ENCODE measurements at places on chromosomes 12 and 14.

DNA sequence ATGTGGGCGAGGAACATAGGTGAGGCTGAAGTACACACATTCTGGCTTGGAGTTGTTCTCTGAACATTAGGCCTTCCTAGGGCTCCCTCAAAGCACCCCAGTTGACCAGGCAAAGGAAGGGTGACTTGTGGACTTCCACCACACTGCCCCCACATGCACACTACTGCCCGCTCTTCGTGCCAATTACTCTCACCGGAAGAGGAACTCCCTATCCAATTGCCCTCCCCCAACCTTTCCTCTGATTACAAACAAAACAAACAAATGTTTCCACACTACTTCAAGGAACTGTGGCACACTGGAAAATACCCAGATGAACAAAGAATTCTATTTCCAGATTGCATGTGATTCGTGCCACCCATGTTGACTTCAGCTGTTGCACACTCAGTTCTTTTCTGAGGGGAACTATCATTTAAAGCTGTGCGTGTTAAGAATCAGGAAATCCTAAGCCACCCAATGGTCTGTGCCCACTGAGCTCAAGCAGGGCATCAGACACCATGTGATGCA is 139.3 kb downstream of the SSPN start:
- DNase-seq = no peak

GRCh38 chr14:56794557-56795283 is 15.6 kb downstream of the OTX2 start:
- DNase-seq = no peak

- no peak for DNase-seq
These were observed 225.8 kb downstream of the C12orf42 start for GRCh38 chr12:103269946-103270345.

- DNase-seq = no peak
These were observed 3.1 kb downstream of the CACNA2D4 start for GRCh38 chr12:1915082-1915968.

- DNase-seq = no peak
These were observed 196.5 kb downstream of the DUSP6 start for GRCh38 chr12:89155826-89156225.

GRCh38 chr14:58476320-58476719 is 48.8 kb downstream of the KIAA0586 start:
- DNase-seq = no peak

- DNase-seq = peak; percentile 67
These were observed 57.9 kb downstream of the ANO6 start for GRCh38 chr12:45273717-45274271.

- DNase-seq = no peak
These were observed 137.7 kb downstream of the MON2 start for GRCh38 chr12:62604373-62604772.

GRCh38 chr12:51669271-51669670 is 78.2 kb downstream of the SCN8A start:
- DNase-seq = no peak

DNA sequence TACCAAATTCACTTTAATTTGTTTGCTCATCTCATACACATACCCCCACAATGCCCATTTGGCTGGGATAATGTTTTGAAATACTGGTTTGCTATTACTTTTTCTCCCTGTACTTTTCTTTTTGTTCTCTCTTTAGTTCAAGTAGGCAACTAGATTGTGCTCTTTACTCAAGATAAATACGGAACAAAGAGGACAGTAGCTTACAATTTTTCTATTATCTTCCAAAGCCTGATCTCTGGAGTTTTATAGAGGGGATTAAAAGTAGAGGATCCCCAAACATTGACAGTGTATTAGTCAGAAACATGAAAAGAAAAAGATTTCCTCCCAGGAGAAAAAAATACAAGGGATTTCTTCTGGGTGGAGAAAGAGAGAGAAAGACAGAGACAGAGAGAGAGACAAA is 102.1 kb upstream of the FSCB start:
- no peak for DNase-seq

GRCh38 chr14:50998612-50999011 is 54.3 kb upstream of the PYGL start:
- DNase-seq = no peak

DNA sequence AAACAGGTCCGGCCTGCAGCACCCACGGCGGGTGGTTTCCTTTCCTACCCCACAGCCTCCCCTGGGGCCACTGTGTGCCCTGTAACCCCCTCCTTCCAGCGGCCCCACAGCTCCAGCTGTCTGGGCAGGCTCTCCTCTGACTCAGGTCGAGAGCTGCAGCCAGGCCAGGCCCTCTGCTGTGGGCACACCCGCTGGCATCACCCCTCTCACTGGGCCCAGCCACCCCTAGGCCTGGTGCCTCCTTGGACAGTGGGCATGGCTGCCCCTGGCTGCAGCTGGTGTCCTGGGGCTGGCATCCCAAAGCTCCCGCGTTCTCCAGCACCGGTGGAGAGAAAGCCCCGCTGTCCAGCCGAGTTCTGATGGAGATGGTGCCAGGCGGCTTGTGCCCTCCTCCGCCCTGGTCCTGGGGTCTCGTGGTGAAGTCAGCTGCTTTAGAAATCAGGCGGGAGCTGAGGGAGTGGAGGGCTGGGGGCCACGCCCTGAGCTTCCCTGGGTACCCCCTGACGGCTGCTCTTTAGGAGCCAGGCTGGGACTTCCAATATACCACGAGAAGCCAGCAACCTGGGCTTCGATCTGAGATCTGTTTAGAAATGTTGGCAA is 114.9 kb downstream of the KIF26A start:
- no peak for DNase-seq

DNA sequence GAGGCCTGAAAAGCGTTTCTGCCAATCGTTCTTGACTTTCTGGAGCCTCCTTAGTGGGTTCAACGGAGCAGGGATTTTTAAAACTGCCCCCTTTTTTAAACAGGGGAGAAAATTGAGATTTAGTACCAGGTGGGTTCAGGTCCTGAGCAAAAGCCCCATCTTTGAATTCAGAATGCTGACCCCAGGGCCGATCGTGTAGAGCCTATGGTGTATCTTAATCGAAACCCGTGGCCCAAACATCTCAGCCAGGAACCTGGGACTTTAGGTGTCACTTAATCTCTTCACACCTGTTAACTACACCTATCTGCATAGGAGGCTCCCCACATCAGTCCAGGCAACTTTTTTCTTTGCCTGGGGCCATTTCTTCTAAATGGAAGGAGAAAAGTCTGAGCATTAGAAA is 6.4 kb upstream of the TBX5 start:
- no peak for DNase-seq

GRCh38 chr12:79688376-79689060 is 2.2 kb downstream of the PAWR start:
- no peak for DNase-seq

GRCh38 chr14:87990682-87991081 is 2.3 kb downstream of the GALC start:
- DNase-seq = no peak

- no peak for DNase-seq
These were observed 199.5 kb upstream of the CAND1 start for GRCh38 chr12:67069451-67070306.

DNA sequence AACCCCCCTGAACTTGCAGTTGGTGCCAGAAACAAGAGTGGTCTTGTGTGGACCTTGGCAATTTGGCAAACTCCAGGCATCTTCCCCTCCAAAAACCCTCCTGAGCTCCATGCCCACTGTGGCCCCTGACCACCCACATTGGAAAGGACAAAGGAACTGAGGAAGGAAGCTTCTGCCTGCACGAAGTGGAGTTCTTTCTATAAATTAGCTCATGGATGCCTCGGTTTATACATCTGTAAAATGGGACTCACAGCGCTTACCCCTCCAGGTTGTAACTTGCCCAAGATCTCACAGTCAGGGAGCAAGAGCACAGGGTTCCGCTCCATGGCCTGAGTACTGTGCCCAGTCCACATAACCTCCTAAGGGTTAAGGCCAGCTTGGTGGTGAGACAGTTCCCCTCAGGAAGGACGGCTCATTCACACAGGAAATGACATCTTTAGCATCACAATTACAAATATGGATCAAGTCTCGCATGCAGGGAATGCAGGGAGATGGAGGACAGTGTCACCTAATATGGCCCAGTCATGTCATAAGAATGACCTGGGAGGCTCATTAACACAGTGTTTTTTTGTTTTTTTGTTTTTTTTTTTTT is 66.6 kb downstream of the CLMN start:
- DNase-seq = no peak

GRCh38 chr14:69043596-69044260 is 64.6 kb upstream of the ACTN1 start:
- DNase-seq = no peak

GRCh38 chr14:59352961-59353360 is 112.2 kb downstream of the GPR135 start:
- DNase-seq = no peak

GRCh38 chr14:104732355-104732804 is 8.4 kb downstream of the ADSS1 start:
- no peak for DNase-seq

DNA sequence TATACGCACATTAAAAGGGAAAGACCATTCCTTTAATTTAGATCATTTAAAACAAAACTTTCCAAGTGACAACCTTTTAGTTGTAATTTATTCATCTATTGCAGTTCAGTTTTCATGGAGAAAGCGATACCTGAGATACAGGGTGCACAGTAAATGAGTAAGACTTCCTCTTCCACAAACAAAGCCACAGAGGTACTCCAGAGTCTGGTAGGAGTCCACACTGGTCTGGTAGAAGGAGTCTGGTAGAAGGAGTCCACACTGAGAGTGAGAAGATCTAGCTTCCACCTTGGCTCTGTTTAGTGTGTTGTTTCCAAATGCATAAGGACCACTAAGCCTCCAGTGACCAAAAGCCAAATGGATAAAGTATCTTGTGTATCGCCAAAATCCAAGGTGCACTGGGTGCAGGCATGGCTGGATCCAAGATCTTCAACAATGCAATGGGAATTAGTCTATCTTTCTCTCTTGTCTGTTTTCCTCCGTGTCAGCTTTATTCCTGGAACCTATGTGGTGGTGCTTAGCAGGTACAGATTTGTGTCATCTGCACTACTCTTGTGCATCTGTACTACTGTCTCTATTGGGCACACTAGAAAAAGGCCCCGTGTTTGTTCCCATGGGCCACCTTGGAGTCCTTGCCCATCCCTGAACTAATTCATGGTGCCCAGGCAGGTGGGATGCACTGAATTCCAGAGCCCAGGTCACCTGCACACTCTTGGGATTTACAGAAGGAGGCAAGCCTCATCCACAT is 331.1 kb downstream of the BCL11B start:
- no peak for DNase-seq

- DNase-seq = no peak
These were observed 17.8 kb downstream of the CCDC92 start for GRCh38 chr12:123954647-123955350.

DNA sequence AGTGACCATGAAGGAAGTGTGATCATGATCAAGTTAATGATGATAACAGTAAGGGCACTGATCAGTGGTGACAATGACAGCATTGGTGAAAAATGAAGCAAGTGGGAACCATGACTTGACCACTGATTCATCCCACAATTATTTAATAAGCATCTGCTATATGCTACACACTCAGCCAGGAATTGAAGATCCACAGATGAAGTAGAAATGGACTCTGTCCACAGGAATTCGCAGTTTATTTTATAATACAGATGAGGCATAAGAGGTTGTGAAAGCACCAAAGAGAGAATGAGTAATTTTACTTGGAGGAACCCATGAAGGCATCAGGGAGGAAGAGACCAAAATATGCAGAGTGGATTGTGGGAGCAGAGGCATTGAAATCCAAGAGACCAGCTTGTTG is 33.8 kb upstream of the SMUG1 start:
- DNase-seq = peak; percentile 92

DNA sequence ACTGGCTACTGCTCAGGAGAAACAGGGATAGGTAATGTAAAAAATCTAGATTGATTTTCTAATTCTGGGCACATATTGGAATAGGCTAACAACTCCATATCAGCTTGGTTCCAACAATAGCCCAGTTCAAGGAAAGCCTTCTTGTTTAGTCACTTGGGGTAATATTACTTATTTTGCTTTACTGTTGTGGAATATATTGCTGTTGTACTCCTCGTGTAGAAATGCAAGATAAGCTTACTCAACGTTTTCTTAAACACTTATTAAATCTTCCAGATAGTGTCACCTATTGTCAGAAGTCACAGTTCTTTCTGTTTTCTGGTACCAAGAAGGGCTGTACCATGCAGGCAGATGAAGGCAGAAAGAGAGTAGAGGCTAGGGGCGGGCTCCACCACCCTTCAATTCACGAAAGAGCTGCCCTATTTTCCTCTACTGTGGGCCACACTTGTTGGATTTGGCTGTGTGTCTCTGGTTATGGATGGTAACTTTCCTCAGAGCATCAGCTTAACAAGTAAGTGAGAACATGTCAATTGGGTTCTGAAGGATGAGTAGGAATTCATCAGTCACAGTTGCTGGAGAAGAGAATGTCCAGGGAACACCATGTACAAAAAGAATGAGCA is 38.0 kb downstream of the CLMN start:
- no peak for DNase-seq

GRCh38 chr12:106729611-106730010 is 44.9 kb upstream of the RIC8B start:
- no peak for DNase-seq

Measured in fibroblast of skin of left biceps (primary cell).